Activated CD4-positive, alpha-beta T cell treated with anti-CD3 and anti-CD28 coated beads, Interleukin-2, amount 50 U/mL, for 1 hour (primary cell): ENCODE measurements at places on chromosomes 16 and 17.

- no peak for DNase-seq
Observed at GRCh38 chr16:79257953-79258490, 342.5 kb downstream of the MAF start.

DNA sequence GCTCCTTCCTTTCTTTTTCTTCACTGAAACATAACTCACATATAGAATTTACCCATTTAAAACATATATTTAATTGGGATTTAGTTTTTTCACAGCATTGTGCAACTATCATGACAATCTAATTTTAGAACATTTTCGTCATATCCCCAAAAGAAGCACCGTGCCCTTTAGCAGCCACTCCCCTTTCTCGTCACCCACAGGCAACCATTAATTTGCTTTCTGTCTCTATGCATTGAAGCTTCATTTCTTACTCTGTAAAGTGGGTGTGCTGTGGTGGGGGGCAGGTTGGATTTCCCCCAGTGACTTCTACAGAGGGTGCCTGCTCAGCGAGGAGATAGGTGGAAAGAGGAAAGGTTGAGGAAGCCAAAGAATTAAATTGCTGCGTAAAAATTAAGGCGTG lies 35.8 kb downstream of the MRC2 start:
- DNase-seq: no peak

- no peak for DNase-seq
Observed at GRCh38 chr17:81992306-81993102, 15.1 kb downstream of the ASPSCR1 start.

DNA sequence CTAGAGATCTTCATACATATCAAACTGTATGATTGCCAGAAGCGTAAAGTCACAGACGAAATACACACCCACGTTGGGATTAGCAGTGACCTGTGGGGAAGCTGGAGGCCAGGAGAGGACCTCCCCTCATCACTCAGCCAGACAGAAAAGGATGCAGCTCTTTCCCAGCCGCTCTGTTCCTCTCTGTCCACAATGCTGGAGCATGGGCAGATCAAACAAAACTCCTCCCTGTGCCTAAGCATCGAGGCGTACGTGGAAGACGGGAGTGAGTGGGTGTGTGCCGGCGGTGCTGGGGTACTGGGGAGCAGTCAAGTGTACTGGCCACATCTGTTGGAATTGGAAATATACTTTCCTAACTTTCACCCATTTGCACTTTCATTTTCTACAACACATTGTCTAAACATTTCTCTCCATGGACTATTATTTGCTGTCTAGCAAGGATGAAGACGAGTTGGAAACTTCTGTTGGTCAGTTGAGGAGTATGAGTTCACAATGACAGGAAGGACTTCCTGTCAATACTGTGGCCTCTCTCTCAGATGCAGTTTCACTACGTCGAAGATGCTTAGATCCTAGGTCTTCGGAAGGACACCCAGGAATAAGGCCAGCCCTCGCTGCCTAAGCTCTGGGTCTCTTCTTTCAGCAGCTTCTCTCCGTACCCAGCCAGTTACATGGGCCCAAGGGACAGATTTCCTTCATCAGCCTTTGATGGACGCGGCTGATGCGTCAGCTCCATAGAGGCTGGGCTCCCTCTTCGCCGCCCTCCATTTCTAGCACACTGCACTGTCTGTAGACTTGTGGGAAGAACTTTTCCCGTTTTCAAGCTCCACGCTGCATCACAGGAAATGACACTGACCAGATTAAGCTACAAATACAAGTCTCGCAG lies 30.6 kb upstream of the ENDOV start:
- no peak for DNase-seq

DNA sequence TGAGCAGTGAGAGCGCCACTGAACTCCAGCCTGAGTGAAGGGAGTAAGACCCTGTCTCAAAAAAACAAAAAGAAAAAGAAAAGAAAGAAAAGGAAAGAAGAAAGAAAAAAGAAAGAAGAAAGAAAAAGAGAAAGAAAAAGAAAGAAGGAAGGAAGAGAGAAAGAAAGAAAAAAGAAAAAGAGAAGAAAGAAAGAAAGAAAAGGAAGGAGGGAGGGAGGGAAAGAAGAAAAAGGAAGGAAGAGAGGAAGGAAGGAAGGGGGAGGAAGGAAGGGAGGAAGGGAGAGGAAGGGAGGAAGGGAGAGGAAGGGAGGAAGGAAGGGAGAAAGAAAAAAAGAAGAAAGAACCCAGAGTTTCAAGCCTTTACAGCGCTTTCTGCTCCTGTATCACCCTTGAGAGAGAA lies 19.1 kb downstream of the GINS3 start:
- no peak for DNase-seq

DNA sequence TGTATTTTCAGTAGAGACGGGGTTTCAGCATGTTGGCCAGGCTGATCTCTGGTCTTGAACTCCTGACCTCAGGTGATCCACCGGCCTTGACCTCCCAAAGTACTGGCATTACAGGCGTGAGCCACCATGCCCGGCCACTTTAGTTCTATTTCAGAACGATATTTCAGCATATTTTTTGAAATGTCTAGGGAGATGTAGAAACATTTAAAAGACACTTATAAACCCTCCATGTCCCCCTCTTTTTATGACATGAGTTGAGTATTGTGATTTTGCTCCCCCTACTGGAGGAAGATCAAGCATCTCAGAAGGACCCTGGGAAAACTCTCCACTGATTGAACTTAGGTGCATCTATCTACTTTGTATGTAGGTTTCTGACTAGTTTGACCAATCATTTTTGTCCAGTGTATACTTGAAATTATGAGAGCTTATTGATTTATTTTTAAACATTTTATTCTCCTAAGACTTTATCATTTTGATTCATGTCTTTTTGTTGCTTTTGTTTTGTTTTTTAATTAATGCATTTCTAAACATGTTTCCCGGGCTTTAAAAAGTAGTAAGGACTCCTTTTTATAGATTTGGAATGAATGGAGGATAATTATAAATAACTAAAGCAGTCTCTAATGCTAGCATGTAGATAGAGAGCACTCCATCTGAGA lies 105.1 kb downstream of the CHD9 start:
- no peak for DNase-seq

GRCh38 chr17:78712043-78712442 lies 70.0 kb downstream of the CYTH1 start:
- DNase-seq: no peak

- DNase-seq: no peak
Observed at GRCh38 chr16:55502801-55503366, 6.0 kb upstream of the LPCAT2 start.

DNA sequence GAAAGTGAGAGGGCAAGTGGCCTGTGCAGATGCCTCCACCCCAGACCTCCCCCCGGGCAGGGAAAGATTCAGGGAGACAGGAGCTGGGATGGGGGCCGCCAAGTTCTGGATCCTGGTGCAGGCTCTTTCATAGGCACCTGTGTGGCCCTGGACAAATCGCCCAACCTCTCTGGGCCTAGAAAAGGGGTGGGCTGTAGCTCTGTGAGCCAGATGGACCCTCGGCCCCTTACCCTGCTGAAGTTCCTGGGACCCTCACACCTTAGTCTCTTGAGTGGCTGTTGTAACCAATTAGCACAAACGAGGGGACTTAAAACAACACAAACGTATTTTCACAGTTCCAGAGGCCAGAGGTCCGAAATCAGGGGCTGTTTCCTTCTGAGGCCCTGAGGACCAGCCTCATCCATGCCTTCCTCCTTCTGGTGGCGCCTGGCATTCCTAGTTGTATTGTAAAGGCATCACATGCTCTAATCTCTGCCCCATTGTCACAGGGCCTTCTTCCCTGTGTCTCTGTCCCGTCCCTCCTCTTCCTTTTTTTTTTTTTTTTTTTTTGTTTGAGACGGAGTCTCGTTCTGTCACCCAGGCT lies 352.6 kb downstream of the SEC14L1 start:
- no peak for DNase-seq

DNA sequence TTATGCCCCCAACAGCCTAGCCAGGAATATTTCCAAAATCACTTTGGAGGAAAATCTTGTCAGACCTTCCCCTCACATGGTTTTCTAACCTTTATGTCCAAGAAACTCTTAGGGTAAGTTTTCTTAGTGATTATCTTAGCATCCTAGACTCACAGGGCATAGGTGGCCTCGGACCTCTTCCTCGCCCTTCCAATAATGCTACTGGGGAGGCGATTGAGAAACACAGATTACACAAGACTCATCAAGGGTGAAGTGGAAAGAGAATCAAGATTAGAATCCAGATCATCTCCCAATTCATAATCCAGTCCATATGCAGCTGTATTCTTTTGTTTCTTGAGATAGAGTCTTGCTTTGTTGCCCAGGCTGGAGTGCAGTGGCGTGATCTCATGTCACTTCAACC lies 358.4 kb upstream of the CDH5 start:
- no peak for DNase-seq

- no peak for DNase-seq
Observed at GRCh38 chr16:87273471-87274030, 43.6 kb downstream of the C16orf95 start.

DNA sequence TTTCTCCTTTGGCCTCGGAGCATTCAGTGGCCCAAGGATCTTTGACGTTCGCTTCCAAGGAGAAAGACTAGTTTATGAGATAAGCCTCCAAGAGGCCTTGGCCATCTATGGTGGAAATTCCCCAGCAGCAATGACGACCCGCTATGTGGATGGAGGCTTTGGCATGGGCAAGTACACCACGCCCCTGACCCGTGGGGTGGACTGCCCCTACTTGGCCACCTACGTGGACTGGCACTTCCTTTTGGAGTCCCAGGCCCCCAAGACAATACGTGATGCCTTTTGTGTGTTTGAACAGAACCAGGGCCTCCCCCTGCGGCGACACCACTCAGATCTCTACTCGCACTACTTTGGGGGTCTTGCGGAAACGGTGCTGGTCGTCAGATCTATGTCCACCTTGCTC lies 1.4 kb downstream of the AOC3 start:
- DNase-seq: no peak

GRCh38 chr16:27561216-27561615 lies 11.3 kb downstream of the KATNIP start:
- DNase-seq: no peak

GRCh38 chr17:75417054-75417580 lies 11.6 kb upstream of the GRB2 start:
- no peak for DNase-seq

DNA sequence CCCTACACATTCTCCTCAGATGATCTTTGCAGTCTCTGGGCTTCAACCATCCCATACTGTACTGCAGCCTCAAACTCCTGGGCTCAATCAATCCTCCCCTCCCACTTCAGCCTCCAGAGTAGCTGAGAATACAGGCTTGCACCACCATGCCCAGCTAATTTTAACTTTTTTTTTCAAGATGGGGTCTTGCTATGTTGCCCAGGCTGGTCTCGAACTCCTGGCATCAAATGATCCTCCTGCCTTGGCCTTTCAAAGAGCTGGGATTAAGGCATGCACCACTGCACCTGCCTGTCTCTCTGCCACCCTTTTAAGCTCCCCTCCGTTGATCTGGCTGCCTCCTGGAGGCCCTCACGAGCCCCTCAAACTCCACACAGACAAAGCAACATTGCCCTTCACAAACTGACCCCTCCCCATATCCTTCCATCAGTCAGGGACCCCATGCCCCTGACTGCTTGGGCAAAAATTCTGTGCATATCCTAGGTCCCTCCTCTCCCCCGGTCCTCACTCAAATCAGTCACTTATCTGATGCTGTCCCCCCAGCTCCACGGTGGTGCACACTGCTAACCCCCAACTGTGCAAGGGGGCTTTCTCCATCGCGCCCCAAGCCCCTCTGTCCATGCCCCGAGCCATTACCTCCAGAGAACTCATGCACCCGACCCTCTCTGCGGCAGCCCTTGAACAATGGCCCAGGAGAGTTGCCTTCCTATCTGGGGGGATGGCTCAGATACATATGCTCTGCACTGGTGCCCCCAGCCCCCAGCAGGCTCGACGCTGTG lies 252.9 kb downstream of the KATNIP start:
- DNase-seq: no peak
